ENCODE measurements at places on chromosomes 13 and 19.

DNA sequence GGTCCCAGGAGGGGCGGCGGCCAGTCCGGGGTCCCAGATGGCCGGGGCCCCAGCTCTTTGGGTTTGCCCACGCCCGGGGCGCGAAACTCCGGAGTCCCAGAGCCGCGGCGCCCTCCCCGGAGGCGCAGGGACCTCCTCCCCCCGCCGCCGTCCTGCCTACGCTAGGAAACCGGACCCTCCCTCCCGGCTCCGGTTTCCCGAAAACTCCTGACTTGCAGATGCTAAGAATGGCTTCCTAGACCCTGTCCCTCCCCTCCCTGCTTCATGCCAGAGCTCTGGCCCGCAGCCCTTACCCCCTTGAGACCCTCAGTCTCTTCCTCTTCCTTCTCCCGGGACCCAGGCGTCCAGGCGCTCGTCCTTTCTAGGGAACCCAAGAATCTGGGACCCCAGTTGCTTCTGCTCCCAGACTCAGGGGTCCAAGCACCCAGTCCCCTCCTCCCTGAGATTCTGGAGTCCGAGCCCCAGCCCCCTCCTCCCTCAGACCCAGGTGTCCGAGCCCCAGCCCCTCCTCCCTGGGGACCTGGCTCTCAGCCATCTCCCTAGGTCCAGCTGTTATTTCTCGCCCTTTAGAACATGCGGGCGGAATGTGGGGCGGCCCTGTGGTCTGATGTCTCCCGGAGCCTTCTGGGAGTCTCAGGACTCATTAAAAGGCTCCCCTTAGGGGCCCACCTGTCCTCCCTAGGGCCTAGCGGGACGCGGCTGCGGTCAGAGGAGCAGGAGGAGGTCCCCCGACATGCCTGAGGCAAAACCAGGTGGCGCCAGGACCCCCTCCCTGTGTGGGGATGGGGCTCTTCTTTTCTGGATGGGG is at the start of gene MYBPC2:
MYBPC2 (plus strand) TSS at position 672 of the 808 bp plus-strand sequence; CDS start at position 734, 62 bp downstream.
- no peak for DNase-seq

DNA sequence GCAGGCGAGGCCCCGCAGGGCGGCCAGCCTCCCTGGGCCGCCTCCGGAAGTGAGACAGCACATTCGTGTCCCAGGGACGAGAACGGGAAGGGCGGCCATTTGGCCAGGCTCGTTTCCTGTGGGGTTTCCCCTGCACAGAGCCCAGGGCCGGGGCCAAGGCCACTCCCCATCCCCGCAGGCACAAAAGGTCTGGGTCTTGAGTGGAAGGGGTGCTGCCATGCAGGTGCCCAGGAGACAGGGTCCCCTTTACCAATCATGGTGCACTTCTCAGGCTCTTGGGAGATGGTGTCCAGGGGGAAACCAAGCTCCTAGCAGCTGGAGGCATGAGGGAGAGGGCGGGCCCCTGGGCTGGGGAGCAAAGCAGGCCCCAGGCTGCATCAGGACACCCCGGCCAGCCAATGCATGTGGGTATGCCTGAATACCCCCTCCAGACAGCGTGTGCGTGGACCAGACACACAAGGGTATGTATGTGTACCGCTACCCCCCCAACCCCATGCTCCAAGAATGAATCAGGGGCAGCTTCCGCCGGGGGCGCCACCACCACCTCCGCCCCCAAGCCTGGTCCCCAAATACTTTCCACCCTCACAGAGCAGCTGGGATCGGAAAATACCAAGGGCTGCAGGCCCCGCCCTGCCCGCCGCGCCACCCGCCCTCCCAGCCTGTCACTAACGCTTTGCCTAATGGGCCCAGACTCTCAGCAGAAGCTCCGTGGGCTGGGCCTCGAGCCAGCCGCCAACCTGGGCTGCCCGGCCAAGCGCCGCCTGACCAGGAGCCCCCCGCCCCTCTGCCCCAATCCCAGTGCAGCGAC is 37.6 kb upstream of the NANOS3 start:
- peak; percentile 76 for DNase-seq

DNA sequence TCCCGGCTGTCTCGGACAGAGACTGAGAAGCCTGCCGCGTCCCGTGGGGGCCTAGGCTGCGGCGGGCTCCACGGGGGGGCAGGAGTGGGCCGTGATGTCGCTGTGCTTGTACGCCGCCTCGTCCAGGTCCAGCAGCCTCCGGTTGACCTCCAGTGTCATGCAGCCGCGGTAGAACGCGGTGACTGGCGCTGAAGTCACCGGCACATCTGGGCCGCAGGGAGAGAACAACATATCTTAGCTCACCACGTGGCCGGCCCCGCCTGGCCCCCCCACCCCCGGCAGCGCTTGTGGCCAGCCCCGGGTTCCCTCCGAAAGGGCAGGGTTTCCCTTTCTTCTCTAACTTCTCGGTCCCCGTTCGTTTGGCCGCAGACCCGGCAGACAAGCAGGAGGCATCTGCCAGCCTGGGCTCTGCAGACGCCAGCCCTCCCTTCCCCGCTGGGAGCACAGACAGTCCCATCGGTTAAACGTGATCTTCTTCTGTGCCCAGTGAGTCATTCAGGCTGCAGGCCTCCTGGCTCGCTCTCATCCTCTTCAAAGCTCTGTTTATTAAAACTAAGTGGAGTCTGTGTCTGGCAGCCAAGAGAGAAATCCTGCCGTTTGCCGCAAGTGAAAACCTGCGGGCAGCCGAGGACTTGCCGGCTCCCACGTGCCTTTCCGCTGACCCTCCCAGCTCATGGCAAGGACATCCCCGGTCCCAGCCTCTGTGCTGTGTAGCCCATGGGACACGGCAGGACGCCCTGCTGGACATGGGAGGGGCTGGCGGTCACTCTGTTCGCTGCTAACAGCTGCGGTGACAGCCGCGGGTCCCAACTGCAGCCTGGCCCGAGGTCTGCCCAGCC is 42.8 kb downstream of the GAS6 start:
- no peak for DNase-seq

GRCh38 chr13:113151745-113152690 is 6.4 kb upstream of the PROZ start:
- no peak for DNase-seq

DNA sequence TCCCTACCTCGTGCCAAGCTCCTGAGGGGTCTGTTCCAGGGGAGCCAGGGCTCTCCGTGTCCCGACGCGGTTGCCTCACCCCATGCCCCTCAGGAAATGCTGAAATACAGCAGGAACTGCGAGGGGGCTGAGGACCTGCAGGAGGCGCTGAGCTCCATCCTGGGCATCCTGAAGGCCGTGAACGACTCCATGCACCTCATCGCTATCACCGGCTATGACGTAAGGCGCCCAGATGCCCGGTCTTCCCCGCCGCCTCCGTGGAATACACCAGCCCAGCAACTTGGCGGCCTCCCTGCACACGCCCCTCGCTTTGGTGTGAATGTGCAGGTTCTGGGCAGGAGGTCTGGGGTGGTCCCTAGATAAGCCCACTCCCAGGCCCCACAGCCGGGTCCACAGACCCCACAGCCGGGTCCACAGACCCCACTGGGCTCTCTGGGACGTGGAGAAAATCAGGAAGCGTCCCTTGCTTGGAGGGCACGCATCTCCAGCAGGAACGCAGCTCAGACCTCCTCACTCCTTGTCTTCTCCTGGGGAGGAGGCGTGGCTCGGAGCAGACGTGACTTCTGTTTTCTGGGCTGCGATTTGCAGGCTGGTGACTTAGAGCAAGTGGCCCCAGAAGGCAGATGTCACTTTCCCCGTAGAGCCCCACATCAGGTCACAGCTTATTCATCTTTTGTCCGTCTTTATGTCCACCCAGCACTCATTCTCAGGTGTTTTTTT is 19.4 kb upstream of the F7 start:
- DNase-seq, result no peak

GRCh38 chr19:57708641-57709361 is at the start of gene ZNF154:
TSS of gene ZNF154 (minus strand) at chr19:57709204. CDS start at chr19:57708971, 233 bp downstream.
- peak; percentile 56 for DNase-seq

- no peak for DNase-seq
Measured at GRCh38 chr13:22121146-22121739, 450.4 kb downstream of the FGF9 start.

DNA sequence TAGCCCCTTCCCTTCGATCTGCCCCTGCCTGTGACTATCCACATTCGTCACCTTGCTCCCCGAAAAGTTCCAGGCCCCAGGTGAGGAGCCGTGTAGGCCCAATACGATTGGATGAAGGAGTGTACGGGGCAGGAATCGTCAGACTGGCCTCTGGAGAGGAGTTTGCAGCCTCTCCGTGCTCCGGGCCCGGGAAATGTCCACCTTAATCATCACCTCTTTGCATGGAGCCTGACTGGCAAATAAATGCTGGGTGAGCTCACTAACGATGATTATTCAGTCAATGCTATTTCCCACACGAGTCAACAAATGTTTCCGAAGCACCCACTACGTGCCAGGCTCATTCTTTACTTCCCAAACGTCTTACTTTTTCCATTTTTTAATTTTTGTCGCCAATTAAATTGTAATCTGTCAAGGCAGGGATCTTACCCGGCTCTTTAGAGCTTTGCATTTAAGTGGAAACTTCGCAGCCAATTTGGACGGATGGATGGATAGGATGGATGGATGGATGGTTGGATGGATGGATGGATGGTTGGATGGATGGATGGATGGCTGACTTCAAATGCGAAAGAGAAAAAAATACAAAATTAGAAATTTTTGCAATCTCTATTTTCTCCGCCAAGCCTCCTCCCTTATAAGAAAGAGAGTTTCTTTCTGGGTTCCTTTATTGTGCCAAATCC is 45.8 kb downstream of the TGDS start:
- DNase-seq, result no peak

DNA sequence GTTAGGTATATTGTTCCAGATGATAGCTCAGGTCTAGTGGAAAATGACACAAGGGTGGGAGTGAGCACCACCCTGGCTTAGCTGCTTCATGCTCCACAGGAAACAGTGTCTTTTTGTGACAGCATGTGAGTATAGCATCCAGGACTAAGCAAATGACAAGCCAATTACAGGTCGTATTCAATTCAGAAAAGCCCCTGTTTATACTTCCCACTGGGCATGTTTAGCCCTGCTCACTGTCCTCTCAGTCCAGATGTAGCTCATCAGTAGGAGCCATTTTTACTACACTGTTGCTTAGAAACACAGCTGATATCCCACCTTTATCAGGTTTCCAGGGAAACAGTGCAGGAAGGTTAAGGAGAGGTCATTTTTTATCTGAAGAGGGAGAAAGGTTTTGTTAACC is 8.0 kb downstream of the ABHD13 start:
- DNase-seq, result no peak

- no peak for DNase-seq
Measured at GRCh38 chr13:51920786-51921185, 59.0 kb downstream of the CCDC70 start.

GRCh38 chr19:15634105-15634504 is 6.6 kb upstream of the CYP4F3 start:
- DNase-seq, result no peak

DNA sequence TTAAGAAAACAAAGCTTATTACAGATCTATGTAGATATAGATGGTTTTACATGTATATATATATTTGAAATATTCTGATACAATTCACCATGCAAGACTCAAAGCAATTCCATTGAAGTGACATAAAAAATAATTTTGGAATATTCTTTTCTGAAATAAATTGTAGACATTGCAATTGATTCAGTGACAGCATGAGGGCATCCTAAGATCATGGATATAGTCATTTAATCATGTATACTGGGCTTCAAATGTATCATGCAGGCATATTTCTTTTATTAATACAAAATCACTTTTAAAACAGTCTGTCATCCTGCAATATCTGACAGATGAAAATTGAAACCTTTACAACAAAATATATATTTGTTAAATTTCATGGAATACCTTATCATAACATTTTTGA is 286.7 kb upstream of the SLITRK6 start:
- DNase-seq, result no peak

- DNase-seq, result no peak
Measured at GRCh38 chr13:91133941-91134802, 213.3 kb upstream of the MIR17HG start.

- peak; percentile 34 for DNase-seq
Measured at GRCh38 chr19:58279042-58279924, 528 bp downstream of the ZNF8 start.

GRCh38 chr13:34867590-34867989 is 74.5 kb upstream of the NBEA start:
- DNase-seq, result no peak

- no peak for DNase-seq
Measured at GRCh38 chr13:45951166-45951565, 99.6 kb upstream of the SIAH3 start.

DNA sequence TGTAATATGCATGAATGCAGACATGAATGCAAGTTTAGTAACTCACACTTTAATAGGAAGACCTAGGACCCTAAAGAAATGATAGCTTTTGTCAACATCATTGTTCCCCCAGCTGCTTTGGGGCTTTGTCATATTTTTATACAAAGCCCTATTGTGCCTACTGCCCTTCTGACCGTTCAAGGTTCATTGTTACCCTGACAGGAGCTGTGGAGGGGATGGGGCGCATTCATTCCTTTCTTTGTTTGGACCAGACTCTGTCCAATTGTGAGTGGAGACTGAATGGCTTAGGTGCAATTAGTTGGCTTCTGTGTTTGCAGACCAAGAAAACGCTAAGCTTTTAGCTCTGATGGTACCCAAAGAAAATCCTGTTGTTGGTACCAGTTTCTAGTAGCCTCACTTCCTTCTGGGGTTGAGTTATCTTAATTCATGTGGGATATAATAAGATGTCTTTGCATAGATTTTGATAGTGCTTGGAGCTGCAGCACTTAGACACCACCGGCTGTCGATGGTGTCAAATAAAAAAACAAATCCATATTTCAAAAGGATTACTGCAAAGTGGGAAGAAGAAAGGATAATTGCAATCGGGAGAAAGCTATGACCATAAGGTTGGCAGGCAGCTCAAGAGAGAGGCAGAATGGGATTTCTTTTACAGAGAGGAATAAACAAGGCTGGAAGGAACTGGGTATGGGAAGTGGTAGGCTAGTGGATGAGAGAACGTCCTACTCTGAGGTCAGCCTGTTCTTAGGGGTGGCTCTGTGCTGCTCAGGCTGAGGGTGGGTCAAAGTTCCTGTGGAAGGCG is 133.9 kb upstream of the TMTC4 start:
- DNase-seq, result no peak
